ENCODE measurements at places on chromosomes 7 and 10. TPM values are rescaled to one million over a fixed set of nuclear protein-coding genes. Genes with fewer than 3 reads are reported as not detected.

IL2RA gene
- total RNA-seq, result not detected

DNA sequence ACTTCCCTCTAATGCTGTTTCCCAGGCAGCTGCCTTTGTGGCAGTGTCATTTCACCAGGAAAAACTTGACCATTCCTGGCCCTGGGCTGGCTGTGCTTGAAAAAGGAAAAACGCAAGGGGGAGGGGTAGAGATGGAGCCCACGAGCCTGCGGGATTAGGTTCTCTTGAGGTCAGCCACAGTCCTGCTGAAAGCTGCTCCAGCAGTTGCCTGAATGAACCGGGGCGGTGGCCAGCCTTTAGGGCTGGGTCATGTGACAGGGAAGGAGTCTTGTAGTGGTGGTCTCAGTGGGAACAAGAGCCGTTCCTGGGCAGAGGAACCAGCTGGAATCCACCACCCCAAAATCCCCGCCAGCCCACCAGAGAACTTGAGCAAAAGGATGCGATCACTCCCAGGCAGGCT, 51.2 kb upstream of the LRRC4 start:
- H3K4me1 ChIP-seq, result no peaks in the 10 kb centered on the region
- DNase-seq, result no peak
- H3K27me3 ChIP-seq, result no peaks in the 10 kb centered on the region
- no peak overlapping the region for H3K4me3 ChIP-seq
- H3K36me3 ChIP-seq, result peaks cover 40% of the 10 kb centered on the region

GRCh38 chr10:43370671-43371215, 693 bp upstream of the FXYD4 start:
- H3K4me3 ChIP-seq, result no peak overlapping the region
- peaks cover 10% of the 10 kb centered on the region for H3K4me1 ChIP-seq
- H3K27ac ChIP-seq, result no peak overlapping the region
- no peaks in the 10 kb centered on the region for H3K27me3 ChIP-seq

DNA sequence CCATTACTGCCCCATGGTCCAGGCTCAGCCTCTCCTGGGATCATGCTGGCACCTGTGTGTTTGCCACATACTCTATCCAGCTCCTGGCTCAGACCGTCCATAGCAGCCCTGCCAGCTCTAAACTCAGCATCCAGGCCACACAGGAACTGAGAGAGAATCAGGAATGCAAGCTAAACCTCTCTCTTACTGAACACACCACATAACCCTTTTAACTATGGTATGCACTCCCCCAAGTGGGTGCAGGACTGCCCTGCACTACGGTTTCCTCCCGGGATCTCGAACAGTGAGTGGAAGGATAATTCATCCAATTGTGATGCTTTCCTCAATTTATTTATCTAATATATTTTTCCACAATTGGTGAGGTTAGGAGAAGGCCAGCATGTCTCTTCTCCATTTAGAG, 17.1 kb upstream of the ZNF800 start:
- no peak for DNase-seq
- H3K36me3 ChIP-seq, result no peaks in the 10 kb centered on the region
- H3K27me3 ChIP-seq, result peaks cover 50% of the 10 kb centered on the region
- no peak overlapping the region for H3K27ac ChIP-seq

- no peak overlapping the region for H3K27ac ChIP-seq
- no peak for DNase-seq
- H3K4me3 ChIP-seq, result no peak overlapping the region
- H3K27me3 ChIP-seq, result peaks cover 41% of the 10 kb centered on the region
- no peaks in the 10 kb centered on the region for H3K36me3 ChIP-seq
These were observed 8.2 kb upstream of the SGPL1 start for GRCh38 chr10:70807556-70807955.

C10orf143 gene
- 0.78 TPM for total RNA-seq

DNA sequence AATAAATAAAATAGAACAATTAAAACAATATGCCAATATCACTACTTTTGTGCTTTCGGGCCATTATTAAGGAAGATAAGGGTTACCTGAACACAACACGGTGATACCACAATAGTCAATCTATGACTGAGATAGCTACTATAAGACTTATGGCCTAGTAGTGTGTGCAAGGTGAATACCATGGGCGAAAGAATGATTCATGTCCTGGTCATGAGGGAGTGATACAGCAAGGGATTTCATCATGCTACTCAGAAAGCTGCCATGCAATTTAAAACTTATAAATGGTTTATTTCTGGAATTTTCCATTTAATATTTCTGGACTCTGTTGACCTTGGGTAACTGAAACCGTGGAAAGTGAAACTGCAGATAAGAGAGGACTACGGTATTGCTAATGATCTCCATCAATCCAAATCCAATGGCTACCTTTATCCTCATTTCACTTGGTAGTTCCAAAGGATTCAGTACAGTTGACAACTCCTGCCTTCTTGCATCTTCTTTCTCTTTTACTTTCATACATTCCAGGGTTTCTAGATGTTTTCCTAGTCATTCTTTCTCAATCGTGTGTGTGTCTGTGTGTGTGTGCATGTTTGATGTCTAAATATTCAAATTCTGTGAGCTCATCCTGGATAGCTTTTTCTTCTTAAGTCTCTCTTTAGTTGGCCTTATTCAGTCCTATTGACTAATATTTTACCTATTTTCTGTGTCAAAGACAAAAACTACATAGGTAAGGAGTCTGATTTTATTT, 100.5 kb upstream of the MAGI2 start:
- H3K36me3 ChIP-seq, result no peaks in the 10 kb centered on the region
- no peak overlapping the region for H3K4me3 ChIP-seq
- no peak for DNase-seq
- no peaks in the 10 kb centered on the region for H3K4me1 ChIP-seq
- H3K27me3 ChIP-seq, result no peaks in the 10 kb centered on the region

- no peak for DNase-seq
- H3K27me3 ChIP-seq, result no peaks in the 10 kb centered on the region
- peaks cover 20% of the 10 kb centered on the region for H3K4me1 ChIP-seq
- no peak overlapping the region for H3K4me3 ChIP-seq
These were observed 98.9 kb downstream of the WDR11 start for GRCh38 chr10:120950051-120950561.

DNA sequence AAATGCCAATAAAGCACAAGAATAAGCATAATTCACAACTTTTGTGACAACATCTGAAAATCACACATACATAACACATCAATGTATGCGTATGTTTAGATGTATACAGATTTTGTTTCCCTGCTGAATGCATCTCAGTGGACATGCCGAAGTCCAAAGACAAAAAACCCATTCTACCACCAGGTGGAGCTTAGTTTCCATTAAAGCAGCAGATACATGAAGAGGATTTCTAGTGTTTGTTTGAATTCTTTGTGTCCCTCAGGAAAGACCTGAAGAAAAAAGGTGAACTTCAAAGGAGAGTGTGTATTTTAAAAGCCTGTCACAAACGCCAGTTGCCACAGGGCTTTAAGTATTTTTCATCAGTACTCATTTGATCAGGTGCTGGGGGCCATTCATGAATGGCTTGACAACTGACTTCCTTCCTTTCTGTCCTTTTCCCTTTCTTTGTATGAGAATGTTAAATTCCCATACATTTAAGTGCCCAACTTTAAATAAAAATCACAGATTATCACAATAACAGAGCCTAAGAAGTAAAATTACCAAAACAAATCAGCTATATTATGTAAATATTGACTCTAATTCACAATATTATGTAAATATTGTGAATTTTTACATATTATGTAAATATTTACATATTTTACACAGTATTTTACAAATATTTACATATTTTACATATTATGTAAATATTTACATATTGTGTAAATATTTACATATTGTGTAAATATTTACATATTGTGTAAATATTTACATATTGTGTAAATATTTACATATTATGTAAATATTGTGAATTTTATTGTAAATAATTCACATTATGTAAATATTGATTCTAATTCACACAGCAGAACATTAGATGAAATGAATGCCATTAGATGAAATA, 343.0 kb downstream of the CRPPA start:
- H3K36me3 ChIP-seq, result no peaks in the 10 kb centered on the region
- peak overlapping the region; percentile 71 for H3K27ac ChIP-seq
- H3K4me3 ChIP-seq, result no peak overlapping the region
- no peaks in the 10 kb centered on the region for H3K27me3 ChIP-seq

- H3K4me3 ChIP-seq, result no peak overlapping the region
- no peaks in the 10 kb centered on the region for H3K4me1 ChIP-seq
These were observed 83.1 kb upstream of the EGR2 start for GRCh38 chr10:62899311-62899710.

DNA sequence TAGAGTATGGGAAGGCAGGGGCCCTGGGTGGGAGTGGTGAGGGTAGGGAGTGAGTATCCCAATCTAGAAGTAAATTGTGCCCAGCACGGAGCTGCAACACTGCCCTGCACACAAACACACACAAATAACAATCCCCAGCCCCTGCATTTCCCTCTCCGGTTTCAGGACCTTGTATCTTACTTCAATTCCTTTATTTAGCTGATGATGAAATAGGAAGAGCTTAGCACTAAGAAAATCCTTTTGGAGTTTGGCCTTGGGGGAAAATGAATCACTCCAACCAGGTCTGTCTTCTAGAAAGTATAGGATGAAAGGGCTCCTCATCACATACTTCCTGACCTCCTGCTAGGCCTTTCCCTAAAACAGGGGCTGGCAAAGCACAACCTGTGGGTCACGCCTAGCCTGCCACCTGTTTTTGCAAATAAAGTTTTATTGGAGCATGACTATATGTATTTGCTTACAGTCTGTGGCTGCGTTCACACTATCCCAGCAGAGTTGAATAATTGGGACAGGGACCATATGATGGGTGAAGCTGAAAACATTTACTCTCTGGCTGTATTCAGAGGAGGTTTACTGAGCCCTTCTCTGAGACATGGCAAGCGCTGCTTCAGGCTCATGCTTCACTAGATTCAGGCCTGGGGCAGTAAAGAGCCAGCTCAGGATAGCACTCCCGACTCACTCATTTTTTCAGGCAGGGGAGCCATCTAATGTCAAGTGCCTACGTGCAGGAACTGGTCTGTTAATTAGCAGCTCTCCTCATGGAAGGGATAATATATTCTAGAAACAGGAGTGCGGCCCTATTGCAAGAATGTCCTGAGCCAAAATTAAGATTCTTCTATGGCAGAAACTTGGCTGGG, 111.0 kb downstream of the EGFR start:
- peak overlapping the region; percentile 1 for H3K4me3 ChIP-seq
- H3K36me3 ChIP-seq, result peaks cover 34% of the 10 kb centered on the region
- H3K27ac ChIP-seq, result peak overlapping the region; percentile 86
- no peaks in the 10 kb centered on the region for H3K27me3 ChIP-seq
- no peak for DNase-seq
- peaks cover 78% of the 10 kb centered on the region for H3K4me1 ChIP-seq

DNA sequence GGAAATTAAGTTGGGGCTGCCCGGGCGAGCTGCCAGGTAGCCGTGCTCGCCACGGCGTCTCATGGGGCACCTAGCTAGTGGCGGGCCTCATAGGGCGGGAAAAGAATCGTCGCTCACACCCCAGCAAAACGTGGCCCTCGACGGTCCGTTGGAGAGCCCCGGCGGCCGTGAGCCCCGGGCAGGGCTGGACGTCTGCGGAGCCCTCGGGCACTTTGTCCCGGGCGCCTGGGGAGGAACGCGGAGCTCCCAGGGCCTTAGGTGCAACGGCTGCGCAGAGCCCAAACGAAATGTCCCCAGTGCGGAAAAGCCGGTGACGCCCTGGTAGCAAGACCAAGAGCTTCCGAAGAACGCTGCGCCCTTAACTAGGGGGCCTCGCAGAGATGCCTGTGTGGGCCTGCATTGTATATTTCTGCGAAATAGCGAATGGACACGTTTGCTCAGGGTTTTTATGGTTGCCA, 866 bp upstream of the SFMBT2 start:
- H3K4me1 ChIP-seq, result peaks cover 17% of the 10 kb centered on the region
- DNase-seq, result no peak
- H3K27ac ChIP-seq, result no peak overlapping the region
- H3K36me3 ChIP-seq, result peaks cover 22% of the 10 kb centered on the region

DNA sequence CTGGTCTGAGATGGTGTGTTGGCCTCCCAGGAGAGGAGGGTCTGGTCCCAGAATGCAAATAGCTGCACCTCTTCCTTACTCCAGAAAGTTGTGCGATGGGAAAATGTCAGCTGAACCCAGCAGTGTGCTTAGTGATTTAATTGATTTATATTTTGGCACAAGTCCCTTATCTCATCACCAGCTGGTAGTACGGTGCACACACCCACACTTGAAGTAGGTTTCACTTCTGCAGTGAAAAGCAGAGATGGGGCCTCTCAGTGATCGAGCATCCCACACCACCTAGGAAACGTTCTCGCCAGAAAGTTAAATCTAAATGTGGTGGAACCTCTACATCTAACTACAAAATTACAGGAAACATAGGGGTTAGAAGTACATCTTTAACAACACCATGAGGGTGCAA, 80.4 kb downstream of the UBE3C start:
- DNase-seq, result no peak
- peaks cover 51% of the 10 kb centered on the region for H3K36me3 ChIP-seq
- H3K4me1 ChIP-seq, result no peaks in the 10 kb centered on the region
- H3K27me3 ChIP-seq, result no peaks in the 10 kb centered on the region
- no peak overlapping the region for H3K27ac ChIP-seq

- peak overlapping the region; percentile 57 for H3K27ac ChIP-seq
- peak overlapping the region; percentile 20 for H3K4me3 ChIP-seq
- H3K36me3 ChIP-seq, result peaks cover 100% of the 10 kb centered on the region
- H3K27me3 ChIP-seq, result no peaks in the 10 kb centered on the region
- H3K4me1 ChIP-seq, result peaks cover 34% of the 10 kb centered on the region
These were observed 10.4 kb downstream of the TMEM184A start for GRCh38 chr7:1545417-1546246.

- no peaks in the 10 kb centered on the region for H3K27me3 ChIP-seq
- DNase-seq, result no peak
These were observed 285.2 kb downstream of the AUTS2 start for GRCh38 chr7:69883399-69883891.

C10orf67 gene
- total RNA-seq, result 0.45 TPM

C10orf53 gene
- not detected for total RNA-seq

DNA sequence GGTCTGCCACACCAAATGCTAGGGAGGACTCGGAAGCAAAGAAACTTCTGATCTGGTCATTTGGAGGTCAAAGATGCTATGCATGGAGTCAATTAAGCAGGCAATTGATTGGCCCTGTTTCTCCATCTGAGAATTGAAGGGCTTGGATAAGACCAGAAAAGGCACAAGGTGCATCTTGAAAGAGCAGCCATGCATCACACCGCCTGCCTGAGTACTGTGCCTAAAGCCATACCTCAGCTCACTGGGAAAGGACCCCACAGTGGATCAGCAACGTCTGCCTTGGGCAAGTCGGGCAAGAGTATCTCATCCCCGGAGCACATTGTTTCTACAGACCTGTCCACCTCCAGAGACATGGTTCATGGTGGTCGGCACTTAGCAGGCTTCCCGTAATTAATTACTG, 42.4 kb downstream of the DLG5 start:
- DNase-seq, result no peak
- peaks cover 1% of the 10 kb centered on the region for H3K36me3 ChIP-seq
- H3K27ac ChIP-seq, result no peak overlapping the region
- H3K4me3 ChIP-seq, result no peak overlapping the region
- peaks cover 37% of the 10 kb centered on the region for H3K4me1 ChIP-seq

TUBB8 gene
- total RNA-seq, result 0.34 TPM

DNA sequence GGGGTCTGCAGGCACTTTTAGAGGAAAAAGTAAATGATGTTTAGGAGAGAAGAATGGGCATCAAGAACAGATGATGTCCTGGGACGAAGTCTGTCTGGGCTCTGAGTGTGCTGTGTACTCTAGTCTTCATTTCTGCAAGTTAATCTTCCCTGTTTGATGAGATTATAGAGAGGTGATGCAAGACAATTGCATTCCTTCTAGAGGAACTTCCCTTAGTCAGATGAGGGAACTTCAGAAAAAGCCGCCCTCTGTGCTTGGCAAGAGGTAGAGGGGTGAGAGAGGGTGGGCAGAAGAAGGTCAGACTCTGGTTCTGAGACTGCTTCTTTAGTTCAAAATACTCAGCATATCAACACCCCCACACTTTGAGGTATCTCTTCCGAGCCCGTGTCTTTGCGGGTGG, 797.9 kb downstream of the LRMDA start:
- DNase-seq, result no peak
- no peaks in the 10 kb centered on the region for H3K4me1 ChIP-seq
- no peaks in the 10 kb centered on the region for H3K27me3 ChIP-seq

ZNF804B gene
- total RNA-seq, result not detected

SPDYE2 gene
- not detected for total RNA-seq
